ENCODE measurements at places on chromosomes 2 and 18.

DNA sequence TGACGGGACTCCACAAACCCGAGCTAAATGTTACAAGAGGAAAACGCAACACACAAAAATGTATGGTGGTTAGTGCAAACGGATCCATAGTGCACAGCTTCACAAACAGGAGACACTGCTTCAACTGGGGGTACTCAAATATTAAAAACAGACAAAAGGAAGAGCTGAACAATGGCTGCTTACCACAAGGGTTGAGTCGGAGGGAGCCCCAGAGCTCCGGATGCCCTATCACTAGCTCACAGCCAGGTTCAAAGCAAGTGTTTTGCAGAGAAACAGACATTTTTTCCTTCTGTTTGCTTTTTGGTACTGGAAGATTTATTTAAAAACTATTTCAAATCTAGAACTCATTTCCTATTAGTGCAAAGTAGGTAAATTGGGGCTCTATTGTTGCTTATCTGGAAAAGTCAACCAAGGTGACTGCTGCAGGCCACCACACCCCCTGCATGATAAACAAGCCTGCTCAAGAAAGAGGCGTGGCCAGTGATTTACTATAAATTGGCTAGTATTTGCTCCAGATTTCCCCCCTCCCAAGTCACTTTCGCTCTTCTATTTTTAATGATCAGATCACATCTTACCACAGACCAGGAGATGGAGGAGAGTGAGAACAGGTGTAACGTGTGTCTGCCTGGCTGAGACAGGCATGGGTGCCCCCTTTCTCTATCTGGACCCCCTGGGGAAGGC, 46.5 kb downstream of the ZAP70 start:
- no peak for DNase-seq

- DNase-seq: no peak
These were observed 120.4 kb downstream of the PDCL3 start for GRCh38 chr2:100683231-100683630.

- no peak for DNase-seq
These were observed 27.1 kb upstream of the RHOB start for GRCh38 chr2:20419752-20420151.

DNA sequence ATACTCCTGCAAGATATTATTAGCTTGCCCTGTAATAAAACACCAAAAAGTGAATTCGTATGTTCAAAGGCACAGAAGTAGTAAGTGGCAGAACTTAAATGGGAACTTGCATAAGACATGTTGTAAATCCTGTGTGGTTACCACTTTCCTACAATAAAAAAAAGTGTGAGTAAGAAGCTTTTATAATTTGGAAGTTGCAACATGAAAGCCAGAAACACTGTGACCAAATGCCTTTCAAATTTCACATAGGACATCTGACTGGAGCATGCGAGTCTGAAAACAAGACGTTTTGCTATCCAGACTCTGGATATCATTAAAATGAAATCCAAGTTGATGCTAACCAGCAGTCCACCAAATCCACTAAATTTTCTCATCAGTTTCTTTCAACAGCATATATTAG, 886.2 kb upstream of the NRXN1 start:
- DNase-seq: no peak

DNA sequence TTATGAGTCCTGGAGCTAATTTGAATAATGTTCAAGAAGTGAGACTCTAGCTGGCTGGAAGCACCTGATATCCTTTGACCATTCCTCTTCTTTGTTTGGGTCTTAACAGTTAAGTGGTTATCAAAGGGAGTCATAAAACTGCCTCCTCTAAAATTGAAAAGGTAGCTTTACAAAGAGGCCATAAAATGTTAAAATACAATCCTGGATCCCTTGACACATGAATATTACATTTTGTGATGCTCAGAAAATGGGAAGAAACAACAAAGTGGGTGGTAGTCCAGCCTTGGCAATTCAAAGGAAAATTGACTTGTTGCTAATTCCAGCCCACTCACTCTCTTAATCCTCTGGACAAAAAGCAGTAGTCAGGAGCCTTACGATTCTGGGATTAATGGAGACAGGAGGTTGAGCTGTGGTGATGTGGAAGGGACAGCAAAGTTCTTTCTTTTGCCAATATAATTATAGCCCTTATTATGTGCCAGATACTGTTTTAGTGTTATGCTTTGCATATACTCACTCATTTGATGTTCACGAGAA, 339.2 kb downstream of the PDE11A start:
- no peak for DNase-seq

- no peak for DNase-seq
These were observed 129.8 kb upstream of the TANK start for GRCh38 chr2:161030260-161031063.

DNA sequence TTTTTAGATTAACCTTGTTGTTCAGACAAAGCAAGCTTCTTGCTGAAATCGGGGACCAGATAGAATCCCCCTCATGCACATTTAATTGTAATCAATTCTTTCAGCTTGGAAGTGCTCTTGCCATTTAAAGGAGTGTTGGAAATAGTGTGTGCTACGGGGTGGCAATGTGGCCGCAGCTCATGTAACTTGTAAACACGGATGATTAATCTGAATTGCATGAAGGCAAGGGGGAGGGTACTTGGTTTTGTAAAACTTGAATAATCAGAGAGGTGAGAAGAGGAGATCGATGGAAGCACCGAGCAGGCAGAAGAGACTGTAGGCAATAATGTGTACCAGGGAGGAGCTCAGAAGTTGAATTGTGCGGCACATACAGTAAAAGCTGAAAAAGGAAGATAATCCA, 273.5 kb downstream of the PTGR3 start:
- no peak for DNase-seq
